ENCODE measurements at places on chromosomes 7 and 10. TPM values are rescaled to one million over a fixed set of nuclear protein-coding genes. Genes with fewer than 3 reads are reported as not detected.

The KCP gene
- total RNA-seq: 0.47 TPM

DNA sequence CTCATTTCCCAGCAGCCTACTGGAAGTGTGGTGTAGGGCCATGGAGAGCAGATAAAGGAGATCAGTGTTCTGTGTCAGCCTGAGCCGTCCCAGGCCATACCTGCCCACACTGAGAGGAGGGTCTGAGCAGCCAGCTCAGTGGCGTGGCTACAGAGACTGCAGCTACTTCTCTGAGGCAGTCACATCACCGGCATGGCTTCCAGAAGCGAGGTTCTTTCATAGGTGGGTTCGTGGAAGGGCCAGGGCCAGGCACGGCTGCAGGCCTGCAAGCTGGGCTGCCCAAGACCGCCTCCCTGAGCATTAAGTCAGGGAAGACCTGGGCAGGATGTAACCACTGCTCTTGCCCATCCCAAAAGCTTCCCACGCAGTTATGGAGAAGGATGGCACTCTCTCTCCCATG, 34.9 kb downstream of the LDB3 start:
- DNase-seq: no peak

The TRIM74 gene
- 0.90 TPM for total RNA-seq

The EGR2 gene
- total RNA-seq: 5.5 TPM

DNA sequence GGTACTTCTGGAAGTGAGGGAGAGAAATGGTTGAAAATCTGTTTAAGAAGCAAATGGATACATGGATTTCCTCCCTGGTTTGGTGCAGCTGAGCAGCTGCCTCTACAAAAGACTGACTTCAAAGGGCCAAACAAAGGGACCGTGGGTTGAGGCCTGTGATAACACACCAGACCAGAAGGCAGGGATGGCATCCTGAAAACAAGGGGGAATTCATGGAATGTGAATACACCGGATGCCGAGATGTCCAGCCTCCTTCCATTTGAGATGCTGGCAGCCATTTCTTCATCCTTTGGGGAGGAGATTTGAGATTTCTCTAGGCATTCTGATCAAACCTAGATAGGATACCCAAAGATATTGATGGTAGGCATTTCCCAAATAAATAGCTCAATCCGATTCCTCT, 36.9 kb downstream of the TAF3 start:
- DNase-seq: no peak

DNA sequence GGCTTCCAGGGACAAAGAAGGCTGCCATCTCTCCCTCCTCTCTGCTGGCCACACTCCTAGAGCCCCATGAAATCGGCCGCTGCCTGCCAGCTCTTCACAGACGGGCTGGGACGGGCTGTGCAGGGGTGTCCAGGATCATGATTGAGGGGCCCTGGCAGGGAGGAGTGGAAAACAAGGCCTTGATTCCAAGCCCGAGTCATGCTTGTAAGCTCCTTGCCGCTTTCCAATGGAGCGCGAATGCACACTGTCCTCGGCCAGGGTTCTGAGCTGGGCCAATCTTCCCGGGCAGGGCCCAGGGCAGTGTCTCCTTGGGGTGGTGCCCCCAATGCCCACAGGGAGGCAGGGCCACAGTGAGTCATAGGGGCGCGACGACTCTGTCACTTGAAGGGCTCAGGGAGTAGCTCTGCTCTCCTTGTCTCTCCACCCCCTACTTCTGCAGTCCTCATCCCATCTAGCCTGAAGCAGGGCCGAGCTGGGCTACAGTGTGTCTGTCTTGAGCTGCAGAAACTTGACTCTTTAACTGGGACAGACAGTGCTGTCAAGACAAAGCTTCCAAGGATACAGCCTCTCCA, 186.2 kb upstream of the SVIL start:
- DNase-seq: no peak

- no peak for DNase-seq
These were observed 88.5 kb downstream of the MICALL2 start for GRCh38 chr7:1370738-1371137.

DNA sequence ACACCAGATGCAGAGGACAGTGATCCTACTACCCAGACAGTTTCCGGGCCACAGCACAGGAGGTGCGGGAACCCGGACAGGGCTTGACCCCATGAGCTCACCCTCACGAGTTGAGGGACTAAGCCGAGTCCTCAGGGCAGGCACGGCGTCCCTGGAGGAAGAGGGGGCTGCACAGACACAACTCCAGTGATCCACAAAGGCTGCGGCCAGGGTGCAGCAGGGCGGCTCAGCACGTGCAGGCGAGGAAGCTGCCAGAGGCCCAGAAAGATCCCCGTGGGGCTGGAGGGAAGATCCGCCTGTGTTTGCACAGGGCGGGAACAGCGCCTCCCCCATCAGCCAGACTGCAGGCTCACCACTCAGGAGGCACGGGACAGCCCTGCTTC, 45.9 kb upstream of the TMEM72 start:
- DNase-seq: peak; percentile 19

The AKR1C8 gene
- not detected for total RNA-seq

The HOXA4 gene
- 5.9 TPM for total RNA-seq

The TMEM270 gene
- total RNA-seq: not detected

- DNase-seq: no peak
These were observed 956 bp upstream of the KLHDC10 start for GRCh38 chr7:130069179-130069977.

- DNase-seq: no peak
These were observed 45.5 kb downstream of the AOC1 start for GRCh38 chr7:150897502-150898474.

The CLDN15 gene
- 14.6 TPM for total RNA-seq

GRCh38 chr7:44258423-44258760, 57.6 kb downstream of the YKT6 start:
- no peak for DNase-seq

The KCNH2 gene
- 87.1 TPM for total RNA-seq

DNA sequence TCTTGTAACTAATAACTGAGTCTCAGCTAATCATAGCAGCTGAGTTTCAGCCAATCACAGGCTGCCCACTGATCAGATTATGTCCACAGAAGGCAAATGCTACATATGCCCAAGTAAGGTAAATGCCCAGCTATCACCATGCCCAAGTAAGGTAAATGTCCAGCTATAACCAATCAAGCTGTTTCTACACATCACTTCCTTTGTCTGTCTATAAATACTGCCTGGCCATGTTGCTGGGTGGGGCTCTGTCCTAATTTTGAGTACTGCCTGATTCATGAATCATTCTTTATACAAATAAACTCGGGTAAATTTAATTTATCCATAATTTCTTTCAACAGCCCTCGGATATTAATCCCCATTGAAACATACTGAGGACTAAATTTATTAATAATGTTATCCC, 312.4 kb downstream of the CACNA2D1 start:
- no peak for DNase-seq

DNA sequence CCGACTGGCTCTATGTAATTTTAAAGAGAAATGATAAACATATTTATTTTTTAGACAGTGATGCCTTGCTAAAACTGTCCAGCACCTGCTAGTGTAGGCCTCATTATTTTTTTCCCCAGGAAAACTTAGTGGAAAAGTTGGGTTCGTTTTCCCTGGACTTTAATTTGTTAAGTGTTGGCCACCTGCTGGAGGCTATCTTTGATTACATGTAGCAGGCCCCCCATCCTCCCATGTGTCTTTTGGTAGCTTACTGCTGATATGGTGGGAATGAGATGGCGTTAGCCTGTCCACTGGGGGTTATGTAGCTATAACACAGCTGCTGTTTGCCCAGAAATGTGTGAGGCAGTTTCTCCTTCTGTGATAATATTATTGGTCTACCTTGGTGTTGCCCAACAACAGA, 265.0 kb downstream of the SORCS3 start:
- no peak for DNase-seq

DNA sequence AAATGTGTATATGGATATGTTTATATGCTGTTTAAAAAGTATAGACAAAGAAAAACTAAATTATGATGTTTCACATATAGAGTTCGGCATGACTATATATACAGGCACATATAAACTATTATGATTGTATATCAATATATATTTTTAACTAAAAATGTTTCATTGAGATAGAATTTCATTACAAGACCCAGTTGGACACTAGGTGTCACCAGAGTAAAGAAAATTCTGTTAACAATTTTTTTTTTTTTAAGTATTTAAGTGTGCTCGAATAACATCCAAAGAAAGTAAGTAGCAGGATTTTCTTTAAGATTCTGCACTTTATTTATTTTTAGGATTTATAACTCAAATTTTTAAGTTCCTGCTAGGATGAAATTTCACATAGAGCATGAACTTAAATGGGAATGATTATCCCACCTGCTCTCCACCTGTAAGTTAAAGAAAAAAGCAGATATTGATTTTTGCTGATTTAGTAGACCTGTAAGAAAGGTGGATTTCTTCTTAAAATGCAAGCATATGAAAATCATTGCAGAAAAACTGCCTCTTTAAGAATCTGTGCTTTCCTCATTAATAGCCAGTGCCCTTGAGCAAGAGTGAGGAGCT, 961.5 kb downstream of the PCDH15 start:
- DNase-seq: peak; percentile 25

DNA sequence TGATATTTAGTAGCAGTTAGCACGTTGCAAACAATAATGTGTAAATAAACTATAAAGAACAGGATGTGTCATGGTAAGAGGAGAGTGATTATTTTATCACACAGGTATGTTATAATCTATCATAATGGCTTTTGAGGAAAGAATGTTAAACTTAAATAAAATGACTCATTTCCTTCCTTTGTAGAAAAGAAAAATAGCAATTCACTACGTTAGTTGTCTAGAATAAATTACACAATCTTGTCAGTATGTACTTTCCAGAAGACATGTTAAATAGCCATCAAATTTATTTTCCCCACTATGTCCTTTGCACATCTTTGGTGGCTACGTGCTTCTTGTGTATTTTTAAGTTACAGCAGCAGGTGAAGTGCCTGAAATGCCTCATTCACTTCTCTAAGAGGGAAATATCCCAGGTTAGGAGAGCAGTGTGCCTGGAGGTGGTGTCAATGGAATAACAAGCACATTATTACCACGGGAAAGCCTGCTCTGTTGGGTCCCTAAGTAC, 133.8 kb downstream of the SEMA3A start:
- DNase-seq: no peak

GRCh38 chr7:144818511-144818910, 17.3 kb downstream of the TPK1 start:
- DNase-seq: no peak

GRCh38 chr7:25720427-25720826, 431.6 kb upstream of the NFE2L3 start:
- no peak for DNase-seq

- DNase-seq: no peak
These were observed 210.2 kb upstream of the SLC26A5 start for GRCh38 chr7:103656221-103656620.

DNA sequence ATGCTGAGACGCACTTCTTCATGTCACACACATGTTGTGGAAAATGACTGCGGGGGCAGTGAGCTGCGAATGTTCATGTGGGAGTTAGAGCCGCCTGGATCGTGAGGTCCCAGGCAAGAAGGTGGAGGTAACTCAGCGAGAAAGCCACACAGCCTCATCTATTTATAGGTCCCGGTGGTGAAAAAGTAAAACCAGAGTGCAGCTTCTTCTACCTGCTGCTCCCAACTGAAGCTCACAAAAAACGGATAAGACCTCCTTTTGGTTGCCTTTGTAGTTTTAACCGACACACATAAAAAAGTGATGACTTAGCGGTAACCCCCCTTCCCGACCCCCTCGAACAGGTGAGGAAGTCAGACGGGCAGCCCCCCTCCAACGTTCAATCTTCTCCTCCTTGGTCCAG, 276.9 kb downstream of the GATA3 start:
- DNase-seq: no peak

GRCh38 chr10:79313911-79314439, 33.3 kb upstream of the PPIF start:
- no peak for DNase-seq

- DNase-seq: no peak
These were observed 115.6 kb downstream of the NXPH1 start for GRCh38 chr7:8549046-8549445.

The CPN1 gene
- 0.14 TPM for total RNA-seq

- DNase-seq: no peak
These were observed 335.8 kb downstream of the PRPF18 start for GRCh38 chr10:13922586-13922985.

DNA sequence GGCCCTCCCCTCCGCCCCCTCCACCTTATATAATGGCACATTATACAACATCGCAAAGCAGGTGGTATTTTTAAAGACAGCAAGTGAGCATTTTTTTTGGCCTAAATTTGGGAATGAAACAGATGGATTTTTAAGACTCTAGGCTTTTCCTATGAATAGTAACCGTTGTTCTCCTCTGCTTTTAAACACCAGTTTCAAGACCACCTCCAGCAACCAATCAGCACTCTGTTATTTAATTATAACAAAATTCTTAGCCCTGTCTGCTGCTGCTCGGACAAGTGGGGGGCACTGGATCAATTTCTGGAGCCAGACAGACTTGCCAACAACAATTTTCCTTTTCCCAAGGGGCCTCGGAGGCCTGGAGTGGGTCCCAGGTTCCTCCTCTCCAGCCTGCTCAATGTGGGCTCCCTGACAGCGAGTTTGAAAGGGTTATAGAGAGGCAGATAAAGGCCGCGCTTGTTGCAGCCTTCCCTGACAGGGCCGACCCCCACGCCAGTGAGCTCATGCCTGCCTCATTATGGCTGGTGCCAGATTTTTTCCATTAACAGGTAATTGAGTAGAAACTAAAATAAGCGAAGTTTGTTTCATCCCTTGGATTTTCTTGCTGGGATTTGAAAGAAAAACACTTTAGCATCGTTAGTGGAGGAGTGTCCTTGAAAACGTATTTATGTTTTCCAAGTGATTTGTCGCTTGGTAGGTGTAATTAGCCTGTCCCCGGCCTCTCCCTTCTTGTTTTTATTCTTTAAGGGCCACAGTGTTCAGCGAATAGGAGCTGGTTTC, 227.3 kb downstream of the TCF7L2 start:
- no peak for DNase-seq

GRCh38 chr7:91953618-91954017, 13.0 kb downstream of the AKAP9 start:
- DNase-seq: no peak

GRCh38 chr10:15067154-15067553, 21.4 kb downstream of the ACBD7 start:
- DNase-seq: no peak

The TRAPPC14 gene
- total RNA-seq: 78.9 TPM

GRCh38 chr7:116145245-116145852, 65.0 kb upstream of the TES start:
- DNase-seq: no peak

DNA sequence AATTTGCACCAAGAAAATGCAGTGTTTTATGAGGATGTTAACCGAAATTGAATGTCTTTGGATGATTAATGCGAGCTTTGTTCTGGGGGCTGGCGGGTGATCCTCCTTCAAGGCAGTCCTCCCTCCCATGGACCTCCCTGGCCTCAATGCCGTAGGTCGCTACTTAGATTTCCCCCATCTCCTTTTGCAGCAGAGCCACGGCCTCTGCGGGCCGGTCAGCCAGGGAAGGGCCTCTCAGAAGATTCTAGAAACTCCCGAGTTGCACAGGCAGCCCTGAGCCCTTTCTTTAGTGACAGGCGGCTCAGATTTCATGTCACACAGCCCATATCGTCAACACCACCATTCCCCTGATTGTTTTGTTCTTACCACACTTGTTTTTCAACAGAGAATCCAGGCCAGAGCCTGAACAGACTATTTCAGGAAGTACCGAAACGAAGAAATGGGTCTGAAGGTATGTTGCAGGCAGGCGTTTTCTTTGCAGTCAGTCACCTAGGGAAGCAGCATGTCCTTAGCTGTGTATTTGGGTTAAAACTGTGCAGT, 88.2 kb upstream of the SH2B2 start:
- DNase-seq: no peak

The CALML5 gene
- total RNA-seq: not detected

Data from mucosa of descending colon (tissue), 3 donors.